ENCODE measurements at places on chromosomes 1 and 21.

GRCh38 chr1:40303051-40303771 lies 13.9 kb downstream of the COL9A2 start:
- DNase-seq, result no peak

- DNase-seq, result no peak
Measured at GRCh38 chr1:172588296-172589291, 55.6 kb downstream of the SUCO start.

- no peak for DNase-seq
Measured at GRCh38 chr1:87121711-87122163, 206.9 kb upstream of the LMO4 start.

DNA sequence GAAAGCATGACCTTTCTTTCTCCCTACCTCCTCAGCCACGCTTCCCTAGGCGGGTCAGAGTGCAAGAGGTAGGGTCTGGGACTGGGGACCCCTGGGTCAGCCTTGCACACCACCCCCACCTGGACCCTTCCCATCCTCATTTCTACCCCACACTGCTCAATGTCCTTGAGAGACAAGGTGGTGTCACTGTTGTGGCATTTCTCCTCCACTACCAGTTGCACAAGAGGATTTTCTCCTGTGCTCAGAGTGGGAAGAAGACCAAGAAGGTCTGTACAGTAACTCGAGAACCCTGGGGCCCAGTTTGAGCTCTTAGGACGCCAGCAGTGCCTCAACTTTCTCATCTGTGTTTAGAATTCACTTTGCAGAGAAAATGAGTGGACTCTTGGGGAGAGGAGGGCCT lies 49.4 kb upstream of the CD34 start:
- no peak for DNase-seq

GRCh38 chr1:158945061-158945460 lies 13.7 kb downstream of the PYHIN1 start:
- DNase-seq, result no peak

DNA sequence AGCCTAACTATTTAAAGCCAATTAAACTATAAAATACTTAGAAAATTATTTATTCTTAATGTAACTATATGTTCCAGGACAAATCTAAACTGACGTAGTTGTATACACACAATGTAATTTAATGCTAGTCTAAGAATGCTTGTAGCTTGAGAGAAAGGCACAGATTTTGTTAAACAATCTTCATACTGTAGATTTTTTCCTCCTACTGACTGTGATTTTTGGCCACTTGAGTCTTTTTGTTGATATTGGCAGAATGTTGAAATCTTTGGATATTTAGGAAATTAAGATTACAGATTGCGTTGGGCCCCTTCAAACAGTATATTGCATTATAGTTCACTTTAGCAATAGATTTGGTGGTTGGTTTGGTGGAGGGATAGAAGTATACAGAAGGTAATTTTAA lies 40.5 kb downstream of the ATF3 start:
- no peak for DNase-seq

GRCh38 chr21:26888256-26888655 lies 43.0 kb upstream of the ADAMTS1 start:
- DNase-seq, result no peak

DNA sequence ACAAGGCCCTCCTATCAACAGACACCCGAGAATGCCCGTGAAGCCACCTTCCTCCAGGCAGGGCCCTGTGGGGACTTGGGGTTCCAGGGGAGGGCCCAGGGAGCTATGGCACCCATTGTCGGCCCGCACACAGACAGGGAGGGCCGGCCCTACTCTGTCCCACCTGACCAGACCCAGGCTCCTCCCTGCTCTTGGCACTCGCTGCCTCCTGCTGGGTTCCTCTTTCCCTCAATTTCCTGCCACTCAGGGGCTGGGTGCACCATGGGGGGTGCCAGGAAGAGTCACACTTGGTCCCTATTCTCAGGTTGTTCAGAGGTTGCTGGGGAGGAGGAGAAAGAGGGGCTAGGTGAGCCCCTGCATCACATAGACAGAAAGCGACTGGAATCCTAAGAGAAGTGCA lies 8.0 kb upstream of the OXCT2 start:
- no peak for DNase-seq

GRCh38 chr1:19695772-19696171 lies 31.1 kb downstream of the HTR6 start:
- no peak for DNase-seq

DNA sequence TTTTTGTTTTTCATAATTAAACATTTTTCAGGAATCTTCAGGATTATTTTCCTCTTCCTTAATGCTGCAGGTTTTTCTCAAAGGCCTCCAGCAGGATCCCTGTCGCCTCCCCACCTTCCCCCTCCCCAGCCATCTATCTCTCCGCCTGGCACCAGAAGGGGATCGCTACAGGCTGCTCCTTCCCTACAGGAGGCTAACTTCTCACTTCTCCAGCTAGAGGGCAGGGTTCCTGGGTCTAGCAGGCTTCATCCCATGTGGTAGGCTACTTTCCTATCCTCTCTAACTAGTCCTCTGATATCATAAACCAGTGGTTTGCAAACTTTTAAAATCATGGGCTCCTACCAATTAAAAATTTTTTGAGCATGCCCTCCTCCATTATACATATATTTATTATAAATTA lies 104.1 kb downstream of the KCNN3 start:
- no peak for DNase-seq
